ENCODE measurements at places on chromosomes 16 and 17.

DNA sequence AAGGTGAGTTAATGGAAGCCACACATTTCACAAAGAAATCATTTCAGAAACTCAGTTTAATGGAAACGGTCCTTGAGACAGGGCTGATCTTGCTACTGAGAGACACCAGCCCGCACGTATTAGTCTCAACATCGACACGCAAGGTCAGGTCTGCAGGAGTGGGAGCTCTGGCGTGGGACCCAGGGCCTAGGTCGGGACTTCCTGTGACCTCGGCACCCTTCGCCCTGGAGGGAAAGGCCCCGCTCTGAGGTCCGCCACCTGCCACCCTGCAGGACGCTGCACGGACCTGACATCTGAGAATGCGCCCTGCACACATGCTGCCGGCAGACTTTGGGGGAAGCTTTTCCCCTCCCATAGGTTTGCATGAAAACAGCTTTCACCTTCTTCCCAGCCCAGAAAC is 59.7 kb downstream of the LMF1 start:
- no peak for DNase-seq

DNA sequence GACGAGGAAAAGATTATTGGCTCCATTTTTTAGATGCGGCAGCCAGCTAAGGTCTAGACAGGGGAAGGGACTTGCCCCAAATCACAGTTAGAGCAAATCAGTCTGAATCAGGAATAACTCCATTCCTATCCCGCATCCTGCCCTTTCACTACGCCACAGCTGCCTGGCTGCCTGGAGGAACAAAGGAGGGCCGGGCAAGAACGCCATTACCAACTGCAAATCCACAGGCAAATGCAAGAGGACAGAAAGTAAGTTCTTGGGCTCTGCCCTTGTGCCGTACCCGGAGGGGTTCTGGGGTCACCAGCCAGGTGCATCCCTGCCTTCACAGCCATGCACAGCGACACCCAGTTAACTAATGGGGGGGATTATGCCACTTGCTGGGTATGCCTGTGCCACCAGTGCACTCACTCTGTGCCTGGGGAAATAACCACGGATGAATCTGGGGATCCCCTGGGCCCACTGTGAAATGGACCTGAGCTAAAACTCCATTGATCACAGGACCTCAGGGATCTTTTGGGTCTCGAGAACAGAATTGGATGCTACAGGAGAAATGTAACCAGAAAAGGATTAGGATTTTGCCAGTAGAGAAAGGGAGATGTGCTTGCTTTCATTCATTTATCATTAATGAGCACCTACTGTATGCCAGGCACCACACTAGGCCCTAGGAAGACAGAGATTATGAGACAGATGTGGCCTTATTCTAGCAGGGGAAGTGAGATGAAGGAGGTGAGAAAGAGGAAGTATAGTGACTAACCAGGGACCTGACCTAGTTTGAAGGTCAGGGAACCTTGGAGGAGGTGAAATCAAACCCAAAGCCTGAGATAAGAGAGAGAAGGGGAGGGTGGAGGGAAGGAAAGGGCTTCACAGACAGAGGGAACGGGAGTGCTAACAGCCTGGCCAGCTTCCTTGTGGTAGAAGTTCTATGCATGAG is 17.7 kb downstream of the BCL7C start:
- DNase-seq = no peak

DNA sequence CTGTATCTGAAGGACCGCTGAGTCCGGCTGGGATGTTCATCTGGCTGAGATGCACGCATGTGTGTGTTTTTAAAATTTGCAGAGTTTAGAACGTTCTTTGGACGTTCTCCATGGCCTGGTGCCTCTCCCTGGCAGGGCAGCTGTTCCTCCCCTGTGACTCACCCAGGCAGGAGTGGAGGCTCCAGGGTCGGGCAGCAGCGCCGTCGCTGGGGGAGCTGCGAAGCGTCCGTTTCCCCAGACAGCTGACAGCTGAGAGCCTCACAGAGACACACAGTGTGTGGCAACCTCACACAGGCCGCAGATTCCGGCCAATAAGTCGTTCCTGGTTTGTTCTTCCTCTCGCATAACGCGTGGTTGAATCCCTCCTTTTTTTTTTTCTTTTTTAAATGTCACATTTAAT is 80.6 kb downstream of the OR1D5 start:
- peak; percentile 80 for DNase-seq

DNA sequence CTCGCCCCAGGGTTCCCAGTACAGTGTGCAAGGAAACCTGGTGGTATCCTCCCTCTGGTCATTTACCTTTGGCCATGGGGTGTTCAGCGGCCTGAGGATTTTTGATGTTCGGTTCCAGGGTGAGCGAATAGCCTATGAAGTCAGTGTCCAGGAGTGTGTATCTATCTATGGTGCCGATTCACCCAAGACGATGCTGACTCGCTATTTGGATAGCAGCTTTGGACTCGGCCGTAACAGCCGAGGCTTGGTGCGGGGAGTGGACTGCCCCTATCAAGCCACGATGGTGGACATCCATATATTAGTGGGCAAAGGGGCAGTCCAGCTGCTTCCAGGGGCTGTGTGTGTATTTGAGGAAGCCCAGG is 1.2 kb downstream of the AOC2 start:
- no peak for DNase-seq

DNA sequence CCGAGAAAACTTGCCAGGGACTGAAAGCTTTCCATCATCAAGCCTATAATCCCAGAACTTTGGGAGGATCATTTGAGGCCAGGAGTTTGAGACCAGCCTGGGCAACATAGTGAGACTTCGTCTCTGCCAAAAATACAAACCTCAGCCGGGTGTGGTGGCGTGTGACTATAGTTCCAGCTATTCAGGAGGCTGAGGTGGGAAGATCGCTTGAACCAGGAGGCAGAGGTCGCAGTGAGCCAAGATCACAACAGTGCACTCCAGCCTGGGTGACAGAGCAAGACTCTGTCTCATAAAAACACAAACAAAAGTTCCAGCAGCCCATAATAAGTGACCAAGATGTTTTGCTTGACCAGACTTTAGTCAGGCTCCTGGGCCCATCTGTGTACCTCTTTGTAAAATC is 1.9 kb downstream of the MEAK7 start:
- DNase-seq = no peak

Measured in heart right ventricle (tissue), 16 donors.